Activated naive CD4-positive, alpha-beta T cell treated with anti-CD3 and anti-CD28 coated beads, Interleukin-2, amount 50 U/mL, for 16 hours (primary cell): ENCODE measurements at places on chromosomes 6 and 20.
A peak's percentile ranks its signal among the peaks of the same experiment; 100 is the strongest.

GRCh38 chr6:17601386-17601703 lies 1.2 kb downstream of the FAM8A1 start:
- DNase-seq = no peak

DNA sequence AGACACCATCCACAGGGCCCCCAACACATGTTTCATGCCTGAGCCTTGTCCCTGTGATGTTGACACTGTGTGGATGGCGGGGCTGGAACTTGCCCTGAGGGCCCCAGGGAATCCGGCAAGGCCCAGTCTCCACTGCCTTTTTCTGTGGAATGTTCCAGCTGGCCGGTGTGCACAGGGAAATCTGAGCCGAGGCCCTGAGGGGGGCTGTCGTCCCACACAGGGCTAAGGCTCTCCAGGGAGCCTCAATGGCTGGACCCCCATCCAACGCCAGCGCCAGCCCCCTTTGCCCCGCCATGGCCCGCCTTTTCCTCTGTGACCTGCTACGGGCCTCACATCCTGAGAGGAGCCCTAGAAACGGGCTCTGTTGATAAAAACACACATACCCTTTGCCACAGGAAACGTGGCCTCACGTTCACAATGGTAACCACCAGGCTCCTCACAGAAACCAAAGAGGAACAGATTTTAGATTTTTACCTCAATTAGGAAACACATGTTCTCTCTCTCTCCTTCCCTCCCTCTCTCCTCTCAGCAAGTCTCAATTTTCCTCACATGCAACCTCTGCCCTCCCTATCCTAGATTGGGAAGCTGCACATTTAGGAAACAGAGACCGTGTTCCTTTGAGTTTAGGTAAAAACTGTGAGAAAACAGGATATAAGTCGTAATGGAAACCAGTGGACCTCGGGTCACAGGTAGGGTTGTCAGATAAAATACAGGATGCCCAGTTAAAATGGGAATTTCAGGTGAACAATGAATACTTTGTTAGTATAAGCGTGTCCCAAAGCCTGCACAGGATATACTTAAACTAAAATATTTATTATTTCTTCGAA lies 13.7 kb upstream of the ZNF831 start:
- peak; percentile 42 for DNase-seq

DNA sequence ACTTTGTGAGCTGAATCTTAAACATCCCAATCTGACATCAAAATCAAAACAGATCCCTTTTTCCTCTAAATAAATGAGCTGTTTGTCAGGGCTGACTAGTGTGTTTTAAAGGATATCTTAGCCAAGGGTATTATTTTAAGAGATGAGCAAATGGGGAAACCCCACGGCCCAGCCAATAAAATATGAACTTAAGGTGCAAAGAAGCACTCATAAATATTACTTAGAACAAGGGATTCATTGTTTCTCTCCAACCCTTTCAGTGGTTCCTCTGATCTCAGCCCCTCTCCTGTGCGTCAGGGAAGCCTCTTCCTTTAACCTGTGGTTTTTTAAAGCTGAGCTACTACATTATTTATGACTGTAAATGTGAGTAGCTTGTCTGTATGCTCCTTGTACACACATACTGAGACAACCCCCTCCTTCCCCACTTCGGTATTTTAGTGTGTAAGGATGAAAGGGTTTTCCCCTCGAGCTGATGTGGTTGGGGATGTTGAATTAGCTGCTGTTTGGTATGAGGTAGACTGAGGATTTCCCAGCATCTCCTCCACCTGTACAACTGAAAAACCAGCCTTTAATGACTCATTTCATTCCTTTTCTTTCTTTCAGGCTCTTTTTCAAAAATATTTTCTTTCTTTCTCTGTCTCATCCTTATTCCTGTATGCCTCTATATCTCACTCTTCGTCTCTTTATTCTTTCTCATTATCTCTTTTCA lies 6.5 kb downstream of the BMP5 start:
- no peak for DNase-seq

DNA sequence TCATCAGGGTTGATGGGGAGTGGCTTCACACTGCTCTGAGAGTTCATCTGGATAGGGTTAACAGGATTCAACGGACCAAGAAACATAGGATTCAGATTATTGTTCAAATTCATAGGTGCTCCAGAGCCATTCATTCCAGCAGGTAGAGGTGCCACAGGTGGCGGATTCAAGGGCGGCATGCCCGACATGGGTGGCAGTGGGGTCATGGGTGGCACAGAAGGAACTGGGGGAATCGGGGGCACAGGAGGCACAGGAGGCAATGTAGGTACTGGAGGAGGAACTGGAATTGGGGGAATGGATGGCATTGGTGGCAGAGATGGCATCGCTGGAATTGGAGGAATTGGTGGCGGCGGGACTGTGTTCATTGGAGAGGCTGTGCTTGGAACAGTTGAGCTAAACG lies 10.3 kb downstream of the CPNE1 start:
- DNase-seq = no peak

DNA sequence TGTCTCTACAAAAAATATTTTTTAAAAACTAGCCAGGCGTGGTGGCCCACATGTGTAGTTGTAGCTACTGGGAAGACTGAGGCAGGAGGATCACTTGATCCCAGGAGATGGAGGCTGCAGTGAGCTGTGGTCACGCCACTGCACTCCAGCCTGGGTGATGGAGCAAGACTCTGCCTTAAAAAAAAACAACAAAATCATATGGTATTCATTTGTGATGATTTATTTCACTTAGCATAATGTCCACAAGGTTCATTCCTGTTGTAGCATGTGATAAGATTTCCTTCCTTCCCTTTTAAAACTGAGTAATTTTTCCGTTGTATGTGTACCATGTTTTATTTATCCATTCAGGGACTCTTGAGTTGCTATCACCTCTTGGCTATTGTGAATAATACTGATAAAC lies 26.2 kb downstream of the TMEM170B start:
- no peak for DNase-seq

DNA sequence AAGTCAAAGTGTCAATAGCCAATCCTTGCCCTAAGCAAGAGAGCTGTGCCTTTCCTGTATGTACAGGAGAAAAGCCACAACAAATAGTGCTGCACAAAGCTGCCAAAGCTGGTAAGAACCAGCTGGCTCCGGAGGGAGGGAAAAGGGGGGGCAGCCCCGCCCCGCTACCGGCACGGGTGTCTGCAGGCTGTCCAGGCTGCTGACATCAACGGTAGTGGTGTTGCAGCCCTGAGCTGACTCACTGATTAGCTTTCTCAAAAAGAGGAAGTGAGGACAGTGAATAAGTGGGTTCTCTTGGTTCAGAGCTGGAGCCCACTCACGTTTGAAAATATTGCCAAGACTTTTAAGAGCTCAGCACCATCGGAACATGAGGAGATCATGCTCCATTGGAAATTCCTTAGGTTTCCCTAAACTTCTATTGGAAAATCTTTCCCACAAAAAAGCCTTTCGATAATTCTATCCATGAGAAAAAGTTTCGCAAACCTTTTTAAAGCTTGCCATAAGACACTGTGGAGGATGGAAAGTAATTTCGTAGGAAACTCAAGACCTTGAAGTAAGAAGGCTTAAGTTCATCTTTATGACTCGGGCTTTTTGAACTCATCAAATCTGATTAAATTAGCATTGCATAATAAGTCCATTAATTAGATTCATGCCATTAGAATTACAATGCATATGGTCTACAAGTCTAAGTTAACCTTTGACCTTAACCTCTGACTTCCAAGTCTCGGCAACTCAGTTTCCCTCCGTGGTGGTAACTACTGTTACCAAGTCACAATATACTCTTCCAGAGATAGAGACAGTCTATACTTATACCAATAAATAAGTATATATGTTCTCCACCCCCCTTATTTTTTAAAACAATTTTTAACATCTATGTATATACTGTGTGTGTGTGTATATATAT lies 67.0 kb downstream of the TNFRSF21 start:
- peak; percentile 25 for DNase-seq

DNA sequence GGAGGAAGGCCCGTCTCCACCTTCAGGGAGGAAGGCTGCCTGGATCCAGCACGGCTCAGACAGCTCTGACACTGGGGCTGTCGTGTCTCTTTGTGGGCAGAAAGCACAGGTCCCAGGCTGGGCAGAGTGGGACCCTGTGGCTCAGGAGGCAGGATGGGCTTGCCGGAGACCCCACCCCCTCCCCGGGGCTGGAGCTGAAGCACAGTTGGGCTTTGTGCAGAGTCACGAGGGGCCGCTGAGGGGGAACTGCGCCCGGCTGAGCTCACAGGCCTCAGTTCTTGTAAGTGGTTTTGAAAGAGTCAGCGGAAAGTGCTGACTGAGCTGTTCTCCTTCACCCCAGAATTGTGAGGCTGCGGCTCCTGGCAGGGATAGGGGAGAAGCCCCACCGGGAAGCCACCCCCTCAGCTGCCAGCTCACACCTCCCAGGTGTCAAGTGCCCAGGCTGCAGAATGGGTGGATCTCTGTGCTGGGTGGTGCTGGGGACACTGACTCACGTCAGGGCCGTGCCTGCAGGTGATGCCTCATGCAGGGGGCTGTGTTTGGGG lies 145.5 kb upstream of the RNF24 start:
- DNase-seq = no peak

- peak; percentile 9 for DNase-seq
Measured at GRCh38 chr20:62736407-62737071, 27.9 kb downstream of the NTSR1 start.

- no peak for DNase-seq
Measured at GRCh38 chr20:53502820-53503219, 90.8 kb downstream of the ZNF217 start.

DNA sequence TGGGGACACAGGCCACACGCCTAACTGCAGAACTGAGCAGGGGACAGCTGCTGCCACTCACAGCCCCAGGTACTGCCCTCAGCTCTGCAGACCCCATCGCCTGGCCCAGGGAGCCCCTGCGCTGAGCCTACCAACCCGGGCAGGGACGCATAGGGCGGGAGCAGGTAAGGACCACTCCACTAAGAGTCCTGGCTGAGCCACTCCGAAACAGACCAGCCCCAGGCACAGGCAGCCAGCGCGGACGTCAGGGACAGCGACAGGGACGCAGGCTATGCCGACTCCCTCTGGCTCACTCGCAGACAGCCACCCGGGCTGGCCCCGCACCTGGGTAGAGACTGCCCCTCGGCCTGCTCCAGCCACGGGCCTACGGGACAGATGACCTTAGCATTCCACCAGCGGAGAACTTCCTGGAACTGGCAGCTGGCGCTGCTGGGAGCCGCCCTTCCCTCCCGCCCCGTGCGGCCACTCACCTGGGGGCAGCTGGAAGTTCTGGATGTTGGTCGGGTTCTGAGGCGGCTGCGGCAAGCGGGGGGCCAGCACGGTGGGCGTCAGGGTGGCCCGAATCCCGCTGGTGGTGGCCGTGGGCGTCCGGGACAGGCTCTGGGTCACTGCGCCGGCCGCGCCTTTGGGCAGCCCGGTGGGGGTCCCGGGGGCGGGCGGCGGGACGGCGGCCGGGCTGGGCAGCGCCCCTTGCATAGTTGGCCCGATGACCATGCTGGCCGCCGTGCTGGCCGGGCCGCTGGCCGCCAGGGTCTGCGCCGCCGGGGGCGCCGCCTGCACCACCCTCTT lies 1.5 kb downstream of the TAF4 start:
- DNase-seq = no peak

DNA sequence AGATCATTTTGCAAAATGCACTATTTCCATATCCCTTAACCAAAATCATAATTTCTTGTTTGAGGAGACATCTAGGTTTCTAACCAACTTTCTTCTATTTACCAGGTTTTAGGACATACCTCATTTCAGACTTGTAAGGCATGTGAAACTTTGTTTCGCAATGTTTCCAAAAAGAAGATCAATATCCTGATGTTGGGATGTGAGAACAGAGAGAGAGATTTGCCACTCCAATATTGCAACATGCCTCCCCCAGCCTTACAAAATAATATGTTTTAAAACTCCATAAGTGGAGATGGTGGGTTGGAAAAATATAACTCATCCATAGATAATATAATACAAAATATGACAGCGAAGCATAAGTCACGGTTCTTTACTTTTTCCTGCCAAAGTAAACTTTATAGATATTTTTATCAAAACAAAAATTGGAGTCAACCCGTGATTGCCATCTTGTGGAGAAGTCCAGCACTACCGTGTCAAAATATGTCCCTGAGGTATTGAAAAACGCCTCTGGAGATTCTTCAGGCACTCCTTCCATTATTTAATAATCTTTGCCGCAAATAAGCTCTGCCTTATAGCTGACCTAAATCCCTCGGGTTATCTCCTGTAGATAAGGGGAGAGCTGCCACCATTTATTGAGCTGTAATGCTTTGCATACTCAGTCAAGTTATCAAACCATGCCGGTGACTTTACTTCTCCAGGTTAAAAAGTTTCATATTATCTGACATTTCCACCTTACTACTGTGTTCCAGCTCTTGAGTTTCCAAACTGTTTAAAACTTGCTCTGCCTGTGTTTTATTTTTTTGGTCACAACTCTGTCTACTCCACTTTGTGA lies 534.2 kb downstream of the HACE1 start:
- no peak for DNase-seq

- no peak for DNase-seq
Measured at GRCh38 chr20:13274275-13274861, 53.3 kb downstream of the ISM1 start.

GRCh38 chr20:53828682-53829254 lies 235.1 kb upstream of the ZNF217 start:
- no peak for DNase-seq

GRCh38 chr20:905396-905961 lies 10.7 kb downstream of the ANGPT4 start:
- no peak for DNase-seq

DNA sequence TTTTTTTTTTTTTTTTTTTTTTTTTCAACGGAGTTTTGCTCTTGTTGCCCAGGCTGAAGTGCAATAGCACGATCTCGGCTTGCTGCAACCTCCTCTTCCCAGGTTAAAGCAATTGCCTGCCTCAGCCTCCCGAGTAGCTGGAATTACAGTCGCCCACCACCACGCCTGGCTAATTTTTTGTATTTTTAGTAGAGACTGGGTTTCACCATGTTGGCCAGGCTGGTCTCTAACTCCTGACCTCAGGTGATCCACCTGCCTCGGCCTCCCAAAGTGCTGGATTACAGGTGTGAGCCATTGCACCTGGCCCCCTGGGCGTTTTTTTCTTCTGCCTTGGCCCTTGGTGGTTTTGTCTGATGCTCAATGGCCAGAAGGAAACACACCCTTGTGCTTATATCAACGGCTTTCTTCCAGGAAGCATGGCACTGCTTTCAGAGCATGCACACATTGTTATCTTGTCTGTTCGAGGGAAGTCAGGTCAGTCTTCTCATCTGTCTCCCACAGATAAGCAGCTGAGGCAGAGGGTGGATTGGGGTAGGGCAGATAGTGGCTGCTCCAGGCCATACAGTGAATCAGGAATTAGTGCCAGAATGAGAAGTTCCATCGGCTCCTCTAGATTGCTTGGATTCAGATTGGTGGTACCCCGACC lies 203.1 kb downstream of the TSHZ2 start:
- no peak for DNase-seq

- no peak for DNase-seq
Measured at GRCh38 chr20:14488756-14489479, 151.5 kb upstream of the FLRT3 start.

DNA sequence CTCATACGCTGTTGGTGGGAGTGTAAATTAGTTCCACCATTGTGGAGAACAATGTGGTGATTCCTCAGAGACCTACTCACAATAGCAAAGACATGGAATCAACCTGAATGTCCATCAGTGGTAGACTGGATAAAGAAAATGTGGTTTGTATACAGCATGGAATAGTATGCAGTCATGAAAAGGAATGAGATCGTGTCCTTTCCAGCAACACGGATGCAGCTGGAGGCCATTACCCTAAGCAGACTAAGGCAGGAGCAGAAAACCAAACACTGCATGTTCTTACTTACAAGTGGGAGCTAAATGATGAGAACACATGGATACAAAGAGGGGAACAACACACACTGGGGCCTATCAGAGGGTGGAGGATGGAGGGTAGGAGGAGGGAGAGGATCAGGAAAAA lies 54.6 kb downstream of the SYNJ2 start:
- no peak for DNase-seq
